ENCODE measurements at places on chromosomes 16 and 17.

DNA sequence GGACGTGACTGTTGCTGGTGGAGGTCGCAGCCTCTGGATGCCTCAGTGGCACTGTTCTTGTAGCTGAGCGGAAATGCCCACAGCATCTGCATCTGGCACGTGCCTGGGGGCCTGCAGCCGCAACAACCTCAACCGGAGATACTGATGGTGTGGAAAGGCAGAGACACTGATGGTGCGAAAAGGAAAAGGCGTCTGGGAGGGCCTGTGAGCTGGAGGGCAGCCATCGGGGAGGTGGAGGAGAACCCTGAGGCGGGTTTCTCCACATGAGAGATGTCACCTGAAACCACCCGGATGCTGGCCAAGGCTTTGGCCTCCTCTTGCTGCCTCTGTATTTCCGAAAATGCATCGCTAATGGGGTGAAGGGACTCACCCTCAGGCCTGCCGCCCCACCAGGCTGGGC lies 284.8 kb upstream of the WSB1 start:
- DNase-seq: no peak

DNA sequence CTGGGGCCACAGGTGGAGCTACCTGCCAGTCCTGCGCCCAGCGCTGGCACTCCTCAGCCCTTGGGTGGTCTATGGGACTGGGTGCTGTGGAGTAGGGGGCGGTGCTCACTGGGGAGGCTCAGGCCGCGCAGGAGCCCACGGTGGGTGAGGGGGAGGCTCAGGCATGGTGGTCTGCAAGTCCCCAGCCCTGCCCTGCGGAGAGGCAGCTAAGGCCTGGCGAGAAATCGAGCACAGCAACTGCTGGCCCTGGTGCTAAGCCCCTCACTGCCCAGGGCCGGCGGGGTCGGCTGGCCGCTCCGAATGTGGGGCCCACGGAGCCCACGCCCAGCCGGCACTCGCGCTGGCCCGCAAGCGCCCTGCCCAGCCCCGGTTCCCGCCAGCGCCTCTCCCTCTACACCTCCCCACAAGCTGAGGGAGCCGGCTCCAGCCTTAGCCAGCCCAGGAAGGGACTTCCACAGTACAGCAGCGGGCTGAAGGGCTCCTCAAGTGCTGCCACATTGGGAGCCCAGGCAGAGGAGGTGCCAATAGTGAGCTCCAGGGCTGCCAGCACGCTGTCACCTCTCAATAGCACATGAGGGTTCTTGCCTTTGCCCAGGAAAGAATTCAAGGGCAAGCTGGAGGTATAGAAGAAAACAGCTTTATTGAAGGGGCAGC lies 11.0 kb upstream of the EEF2KMT start:
- DNase-seq: no peak

DNA sequence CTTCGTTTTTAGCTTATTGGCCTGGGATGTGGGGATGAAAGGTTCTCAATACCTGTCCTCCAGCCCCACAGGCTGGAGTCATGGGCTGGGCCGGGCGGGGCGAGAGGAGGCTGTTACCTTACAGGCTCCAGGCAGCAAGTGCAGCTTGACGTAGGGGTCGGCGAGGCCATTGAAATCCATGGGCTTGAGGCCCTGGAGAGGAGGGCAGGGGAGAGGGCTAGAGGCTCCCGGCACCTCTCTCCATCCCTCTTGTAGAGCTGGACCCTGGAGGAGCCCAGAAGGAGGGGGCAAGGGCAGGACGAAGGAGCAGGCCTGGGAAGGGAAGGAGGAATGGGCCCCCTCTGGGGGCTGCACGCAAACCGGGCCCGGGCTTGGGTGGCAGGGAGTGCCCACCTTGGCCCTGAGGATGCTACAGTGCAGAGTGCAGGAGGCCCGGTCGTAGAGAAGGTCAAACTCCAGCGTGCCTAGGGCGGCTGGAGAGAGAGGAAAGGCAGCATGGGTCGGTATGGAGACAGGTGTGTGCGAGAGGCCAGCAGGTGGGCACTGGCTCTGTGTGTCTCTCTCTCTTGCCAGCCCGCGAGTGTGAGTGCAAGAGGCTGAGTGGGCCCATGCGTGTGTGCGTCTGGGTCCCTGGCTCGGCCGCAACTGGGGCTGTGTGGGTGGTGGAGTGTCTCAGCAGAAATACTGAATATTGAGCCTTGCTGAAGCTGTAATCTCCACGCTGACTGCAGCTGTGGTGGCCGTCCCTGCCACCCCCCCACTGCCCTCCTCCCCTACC lies 1.6 kb downstream of the DOC2A start:
- no peak for DNase-seq

GRCh38 chr16:23175651-23176050 lies 6.9 kb upstream of the SCNN1G start:
- no peak for DNase-seq

DNA sequence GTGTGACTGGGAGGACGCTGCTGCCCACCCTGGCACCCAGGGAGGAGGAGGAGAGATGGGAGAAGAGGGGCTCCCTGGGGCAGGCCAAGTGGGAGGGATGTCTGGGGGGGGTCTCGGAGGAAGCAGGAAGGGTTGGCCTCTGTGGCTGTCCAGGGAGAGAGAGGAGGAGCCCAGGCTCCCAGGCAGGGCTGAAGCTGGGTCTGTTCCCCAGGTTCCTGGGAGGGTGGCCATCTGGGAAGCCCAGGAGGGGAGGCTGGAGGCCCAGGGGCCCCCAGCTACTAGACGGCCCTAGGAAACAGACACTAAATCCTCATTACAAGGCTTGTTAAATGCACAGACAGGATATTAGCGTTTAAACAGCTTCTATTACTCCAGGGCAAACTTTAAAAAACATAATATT lies 139.8 kb downstream of the ENGASE start:
- DNase-seq: no peak

- no peak for DNase-seq
These were observed 36.9 kb downstream of the TMEM235 start for GRCh38 chr17:78268191-78268874.

DNA sequence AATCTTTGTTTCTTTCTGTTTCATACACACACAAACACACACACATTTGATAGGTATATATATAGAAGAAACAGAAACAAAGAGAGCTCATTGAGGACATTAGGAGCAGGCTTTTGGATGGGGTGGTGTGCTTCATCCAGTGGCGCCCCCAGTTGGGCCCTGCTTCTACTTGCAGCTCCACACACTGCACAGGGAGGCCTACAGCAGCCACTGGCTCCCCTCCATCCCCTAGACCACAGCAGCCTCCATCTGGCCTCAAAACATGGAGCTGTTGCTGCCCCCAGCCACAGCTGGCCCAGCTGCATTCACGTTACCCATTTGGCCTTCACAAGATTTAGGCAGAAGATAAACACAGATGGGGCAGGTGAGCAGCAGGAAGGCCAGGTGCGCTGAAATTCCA lies 33.1 kb upstream of the NF1 start:
- DNase-seq: no peak

- DNase-seq: no peak
These were observed 22.3 kb upstream of the SMG1 start for GRCh38 chr16:18948372-18949020.

DNA sequence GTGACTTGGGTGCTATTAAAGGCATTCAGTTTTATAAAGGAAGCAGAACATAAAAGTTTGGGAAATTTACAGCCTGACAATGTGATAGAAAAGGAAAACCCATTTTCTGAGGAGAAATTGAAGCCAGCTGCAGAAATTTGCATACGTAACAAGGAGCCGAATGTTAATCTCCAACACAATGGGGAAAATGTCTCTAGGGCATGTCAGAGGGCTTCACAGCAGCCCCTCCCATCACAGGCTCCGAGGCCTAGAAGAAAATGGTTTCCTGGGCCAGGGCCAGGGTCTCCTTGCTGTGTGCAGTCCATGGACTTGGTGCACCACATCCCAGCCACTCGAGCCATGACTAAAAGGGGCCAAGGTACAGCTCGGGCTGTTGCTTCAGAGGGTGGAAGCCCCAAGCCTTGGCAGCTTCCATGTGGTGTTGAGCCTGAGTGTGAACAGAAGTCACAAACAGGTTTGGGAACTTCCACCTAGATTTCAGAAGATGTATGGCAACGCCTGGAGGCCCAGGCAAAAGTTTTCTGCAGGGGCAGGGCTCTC lies 23.9 kb upstream of the TOM1L1 start:
- DNase-seq: no peak

DNA sequence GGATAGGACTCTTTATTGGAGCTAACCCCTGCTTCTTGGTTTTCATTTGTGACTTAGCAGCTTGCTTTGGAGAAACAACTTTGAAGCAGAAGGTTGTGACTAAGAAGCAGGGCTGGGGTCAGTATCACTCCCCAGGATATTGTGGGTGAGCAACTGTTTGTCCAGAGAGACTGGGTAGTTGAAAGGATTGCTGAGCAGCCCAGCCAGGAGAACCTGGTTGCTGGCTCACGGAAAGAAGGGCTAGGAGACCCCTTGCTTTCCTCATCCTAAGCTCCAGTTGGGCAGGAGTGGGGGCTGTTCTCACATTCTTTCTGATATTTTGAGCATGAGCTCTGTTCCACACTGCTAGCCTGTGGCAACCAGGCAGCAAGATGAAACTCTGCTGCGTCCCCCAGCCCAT lies 151.2 kb downstream of the CBLN1 start:
- no peak for DNase-seq

DNA sequence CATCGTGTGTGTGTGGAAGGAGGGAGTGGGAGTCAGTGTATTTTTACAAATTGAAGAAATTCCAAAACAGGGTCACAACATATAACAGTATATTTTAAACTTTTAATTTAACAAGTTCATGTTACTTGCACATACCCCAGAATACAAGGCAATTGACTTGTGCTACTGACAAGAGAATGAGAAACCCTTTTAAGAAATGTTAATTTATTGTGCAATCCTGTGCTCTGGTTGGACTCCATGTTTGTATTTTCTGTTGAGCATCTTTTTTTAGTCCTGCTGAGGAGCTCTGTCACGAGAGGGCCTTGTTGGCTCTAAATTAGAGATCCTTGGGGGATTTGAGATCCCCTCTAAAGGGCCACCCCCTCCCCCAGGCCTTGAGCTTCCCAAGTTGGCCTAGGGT lies 1.1 kb upstream of the EMP2 start:
- no peak for DNase-seq

GRCh38 chr16:52492789-52493357 lies 54.1 kb downstream of the TOX3 start:
- no peak for DNase-seq

GRCh38 chr16:22190081-22190775 lies 15.8 kb upstream of the EEF2K start:
- peak; percentile 99 for DNase-seq

DNA sequence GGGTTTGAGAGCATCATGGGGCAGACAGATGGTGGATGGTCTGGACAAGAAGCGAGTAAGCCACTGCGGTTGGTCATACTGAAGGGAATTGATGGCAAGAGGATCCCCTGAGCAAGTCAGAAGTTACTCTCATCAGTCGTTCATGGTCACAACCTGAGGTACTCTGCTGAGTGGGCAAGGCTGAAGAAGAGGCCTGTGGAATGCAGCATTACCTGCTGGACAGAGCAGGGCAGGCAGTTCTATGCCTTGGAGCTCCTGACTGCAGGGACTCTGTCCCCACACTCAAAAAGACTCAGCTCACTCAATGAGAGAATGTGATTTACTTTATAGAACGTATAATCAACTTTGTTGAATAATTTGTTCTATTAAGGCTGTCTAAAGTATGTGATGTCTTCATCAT lies 28.3 kb downstream of the ALDH3A2 start:
- DNase-seq: no peak

GRCh38 chr16:31873556-31874365 lies at the start of gene ZNF267:
TSS of gene ZNF267 (plus strand) at chr16:31873807. CDS start at chr16:31873967, 160 bp downstream.
- DNase-seq: peak; percentile 96

GRCh38 chr16:72711823-72712222 lies 336.1 kb downstream of the ZFHX3 start:
- no peak for DNase-seq

DNA sequence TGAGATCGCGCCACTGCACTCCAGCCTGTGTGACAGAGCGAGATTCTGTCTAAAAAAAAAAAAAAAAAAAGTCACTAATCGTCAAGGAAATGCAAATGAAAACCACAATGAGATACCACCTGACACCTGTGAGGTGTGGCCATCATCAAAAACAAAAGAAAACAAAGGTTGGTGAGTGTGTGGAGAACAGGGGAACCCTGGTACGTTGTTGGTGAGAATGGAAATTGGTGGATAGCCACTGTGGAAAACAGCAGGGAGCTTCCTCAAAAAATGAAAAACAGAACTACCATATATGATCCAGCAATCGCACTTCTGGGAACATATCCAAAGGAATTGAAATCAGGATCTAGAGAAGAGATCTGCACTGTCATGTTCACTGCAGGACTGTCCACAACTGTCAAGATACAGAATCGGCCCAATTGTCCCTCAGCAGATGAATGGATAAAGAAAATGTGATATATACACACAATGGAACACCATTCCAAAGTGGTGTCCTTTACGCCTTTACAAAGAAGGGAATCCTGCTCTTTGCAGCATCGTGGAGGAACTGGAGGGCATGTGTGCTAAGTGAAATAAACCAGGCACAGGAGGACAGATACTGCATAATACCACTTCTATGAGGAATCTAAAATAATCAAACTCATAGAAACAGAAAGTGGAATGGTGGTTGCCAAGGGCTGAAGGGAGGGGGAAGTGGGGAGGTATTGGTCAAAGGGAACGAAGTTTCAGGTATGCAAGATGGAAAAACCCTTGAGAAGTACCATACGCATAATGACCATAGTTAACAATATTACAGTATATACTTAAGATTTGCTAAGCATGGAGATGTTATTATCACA lies 63.5 kb upstream of the PLCG2 start:
- DNase-seq: no peak

DNA sequence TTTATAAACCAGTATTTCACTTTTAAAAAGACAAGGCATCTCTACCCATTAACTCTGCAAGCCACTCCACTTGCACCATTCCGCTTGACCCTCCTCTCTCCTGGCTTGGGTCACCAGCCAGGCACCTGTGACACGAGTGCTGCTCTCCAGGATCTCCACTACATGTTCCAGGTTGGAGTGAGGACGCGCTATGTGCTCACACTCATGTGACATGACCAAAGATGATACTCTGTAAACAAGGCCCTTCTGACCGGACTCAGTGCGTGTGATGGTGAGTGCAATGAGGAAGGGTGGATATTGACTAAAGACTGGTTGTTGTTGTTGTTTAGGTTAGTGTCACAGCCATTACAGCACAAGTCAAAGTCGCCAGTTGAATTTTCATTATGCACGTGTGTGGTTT lies 192.7 kb downstream of the MRTFB start:
- DNase-seq: no peak

- no peak for DNase-seq
These were observed 75.5 kb downstream of the BMERB1 start for GRCh38 chr16:15509593-15510535.

- no peak for DNase-seq
These were observed 2.0 kb downstream of the TK1 start for GRCh38 chr17:78184868-78185267.

DNA sequence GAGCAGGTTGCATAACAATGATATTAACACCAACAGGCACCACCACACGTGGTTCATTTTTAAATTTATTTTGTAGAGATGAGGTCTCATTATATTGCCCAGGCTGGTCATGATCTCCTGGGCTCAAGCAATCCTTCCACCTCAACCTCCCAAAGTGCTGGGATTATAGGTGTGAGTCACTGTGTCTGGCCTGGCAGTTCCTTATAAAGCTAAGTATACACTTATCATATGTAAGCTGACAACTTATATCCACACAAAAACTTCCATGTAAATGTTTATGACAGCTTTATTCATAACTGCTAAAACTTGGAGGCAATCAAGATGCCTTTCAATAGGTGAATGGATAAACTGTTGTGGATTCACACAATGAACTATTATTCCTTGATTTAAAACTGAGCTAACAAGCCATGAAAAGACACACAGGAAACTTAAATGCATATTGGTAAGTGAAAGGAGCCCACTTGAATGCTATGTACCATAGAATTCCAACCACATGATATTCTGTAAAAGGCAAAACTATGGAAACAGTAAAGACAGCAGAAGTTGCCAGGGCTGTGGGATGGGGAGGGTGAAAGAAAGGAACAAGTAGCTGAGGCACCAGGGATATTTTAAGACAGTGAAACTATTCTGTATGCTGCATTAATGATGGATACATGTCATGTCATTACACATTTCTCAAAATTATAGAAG lies 156.5 kb upstream of the KCNJ18 start:
- DNase-seq: no peak

All from MCF 10A (cell line).